ENCODE measurements at places on chromosomes 2 and 18.

DNA sequence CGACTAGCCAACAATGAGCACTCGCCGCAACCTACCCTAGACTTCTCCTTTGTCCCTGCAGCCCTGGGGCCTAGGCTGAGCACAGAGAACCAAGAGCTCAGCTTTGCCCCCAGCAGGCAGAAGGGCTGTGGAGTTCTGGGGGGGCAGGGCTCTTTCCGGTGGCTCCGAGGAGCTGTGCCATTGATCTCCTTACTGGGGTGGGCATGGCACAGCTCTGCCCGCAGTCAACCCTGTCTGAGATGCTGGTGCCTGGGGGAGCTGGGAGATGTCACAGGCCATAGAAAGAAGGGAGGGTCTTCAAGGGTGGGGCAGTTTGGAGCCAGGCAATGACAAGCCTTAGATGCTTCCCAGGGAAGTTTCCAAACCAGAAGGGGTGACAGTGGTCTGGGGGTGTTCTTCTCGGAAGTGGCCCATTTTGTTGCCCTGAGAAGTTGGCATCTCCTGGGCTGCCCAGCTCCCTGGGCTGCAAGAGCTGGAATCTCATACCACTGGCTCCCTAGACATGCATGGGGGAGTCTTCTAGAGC is 14.1 kb upstream of the GPR55 start:
- no peak for DNase-seq

DNA sequence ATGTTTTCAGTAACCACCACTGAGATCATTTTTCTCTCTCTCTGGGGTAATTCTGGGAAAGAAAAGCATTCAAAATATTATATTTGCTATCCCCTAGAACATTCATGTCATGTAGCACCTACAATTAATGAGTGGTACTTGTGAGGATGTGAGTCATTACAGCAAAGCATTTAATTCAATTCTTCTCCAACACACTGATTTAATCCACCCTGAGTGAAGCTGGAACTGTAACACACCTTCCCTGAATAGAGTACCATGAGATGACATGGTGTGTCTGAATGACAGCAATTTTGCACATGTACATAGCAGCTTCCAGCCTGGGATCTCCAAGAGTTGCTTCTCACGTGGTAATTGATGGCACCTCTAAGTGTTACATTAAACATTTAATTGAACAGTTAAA is 207.1 kb upstream of the SLC14A2 start:
- DNase-seq: no peak

GRCh38 chr18:67411116-67411515 is 105.4 kb downstream of the DSEL start:
- DNase-seq: no peak

DNA sequence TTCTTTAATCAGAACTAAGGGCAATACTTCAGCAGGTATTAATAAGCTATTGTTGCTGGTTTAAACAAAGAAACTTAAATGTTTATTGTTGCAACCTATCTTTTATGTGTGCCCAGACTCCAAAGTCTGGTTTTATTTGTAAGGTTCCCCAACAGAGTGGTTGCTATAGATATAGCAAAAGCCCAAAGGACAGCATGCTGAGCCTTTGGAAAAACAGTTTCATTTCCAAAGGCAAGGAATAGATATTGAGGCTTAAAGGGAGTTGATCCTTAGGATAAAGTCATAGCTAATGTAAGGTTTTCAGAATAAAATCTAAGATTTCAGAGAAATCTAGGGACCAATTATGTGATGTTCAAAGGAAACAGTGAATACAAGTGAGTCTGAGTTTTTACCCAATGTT is 413.2 kb upstream of the SLC14A2 start:
- no peak for DNase-seq

- DNase-seq: no peak
These were observed 68.3 kb downstream of the SPRED2 start for GRCh38 chr2:65363879-65364666.

- DNase-seq: no peak
These were observed 180.4 kb downstream of the TRIB2 start for GRCh38 chr2:12897181-12897580.

DNA sequence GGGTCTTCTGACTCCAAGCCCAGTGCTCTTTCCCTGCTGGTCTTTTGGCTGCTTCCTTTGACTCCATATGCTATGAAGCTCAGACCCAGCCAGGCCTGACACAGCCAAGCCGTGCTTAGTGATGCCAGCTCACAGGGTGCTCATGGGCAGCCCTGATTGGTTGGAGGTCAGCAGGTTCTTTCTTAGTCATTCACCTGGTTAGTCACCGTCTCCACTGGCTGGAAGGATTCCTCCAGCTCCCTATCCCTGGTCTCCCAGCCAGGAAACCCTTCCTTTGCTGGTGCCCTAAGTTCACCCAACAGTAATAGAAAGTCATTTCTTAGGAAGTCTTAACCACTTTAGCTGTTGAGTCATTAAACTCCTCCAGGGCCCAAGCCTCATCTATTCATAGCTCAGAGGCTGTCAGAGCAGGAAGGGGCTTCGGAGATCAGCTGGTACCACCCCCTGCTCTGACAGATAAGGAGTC is 3.9 kb downstream of the KCNK3 start:
- DNase-seq: no peak

DNA sequence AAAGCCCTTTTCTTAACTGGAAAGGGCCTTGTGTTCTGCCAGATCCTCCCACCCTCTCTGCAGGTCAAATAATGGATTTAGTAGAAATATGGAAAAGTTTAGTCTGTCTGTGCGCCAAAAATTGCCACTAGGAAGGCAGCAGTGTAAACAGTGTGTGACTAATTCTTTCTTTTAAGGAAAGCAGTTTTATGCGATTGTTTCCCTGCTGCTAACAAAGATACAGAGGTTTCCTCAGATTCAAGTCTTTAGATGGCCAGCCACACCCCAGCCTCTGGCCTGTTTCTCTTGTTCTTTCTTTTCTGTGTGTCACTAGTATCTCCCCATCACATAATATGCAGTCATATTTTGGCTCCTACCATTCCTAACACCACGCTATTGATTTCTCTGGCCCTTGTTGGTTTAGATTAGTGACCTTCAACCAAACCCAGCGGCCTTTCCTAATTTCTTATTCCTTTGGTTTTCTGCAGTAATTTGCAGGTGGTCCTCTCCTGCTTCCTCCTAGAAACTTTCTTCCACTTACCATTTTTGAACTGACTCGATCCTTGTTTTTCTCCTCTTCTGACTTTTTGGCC is 157.4 kb downstream of the LTBP1 start:
- no peak for DNase-seq

GRCh38 chr2:219515874-219516629 is 1.8 kb downstream of the ASIC4 start:
- no peak for DNase-seq

DNA sequence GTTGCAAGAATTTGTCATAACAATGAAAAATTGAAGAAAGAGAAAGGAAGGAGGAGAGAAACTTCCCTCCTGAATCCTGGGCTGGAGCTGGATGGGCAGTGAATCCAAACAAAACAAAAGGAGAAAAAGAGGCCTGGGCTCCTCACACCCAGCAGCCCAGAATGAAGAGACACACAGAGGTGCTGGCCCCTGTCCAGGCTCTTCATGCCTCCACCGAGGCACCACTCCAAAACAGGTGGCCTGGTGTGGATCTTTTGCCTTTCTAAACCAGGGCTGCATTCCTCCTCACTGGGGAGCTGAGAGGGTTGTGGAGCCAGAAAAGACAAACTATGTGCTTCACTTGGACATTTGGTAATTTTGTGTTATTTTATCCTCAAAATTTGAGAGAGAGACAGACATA is 76.0 kb downstream of the FAM124B start:
- DNase-seq: no peak

DNA sequence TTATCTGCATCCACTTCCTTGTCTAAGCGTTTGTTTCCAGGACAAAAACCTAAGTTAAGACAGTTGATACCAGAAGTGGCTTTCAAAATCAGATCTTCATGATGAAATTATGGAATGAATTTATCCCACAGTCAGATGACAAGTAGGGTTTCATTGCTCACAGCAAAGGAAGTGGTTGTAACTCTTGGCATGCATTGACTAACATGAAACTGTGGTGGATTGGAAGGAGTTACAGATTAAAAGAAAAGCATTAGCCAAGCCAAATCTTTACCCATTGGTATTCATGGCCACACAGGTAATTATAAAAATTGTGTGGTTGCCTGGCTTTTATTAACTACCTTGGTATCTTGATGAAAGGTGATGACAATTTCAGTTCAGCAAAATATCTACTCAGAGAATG is 438.0 kb upstream of the NXPH2 start:
- no peak for DNase-seq

- DNase-seq: no peak
These were observed 138.9 kb downstream of the PXDN start for GRCh38 chr2:1605102-1606045.

DNA sequence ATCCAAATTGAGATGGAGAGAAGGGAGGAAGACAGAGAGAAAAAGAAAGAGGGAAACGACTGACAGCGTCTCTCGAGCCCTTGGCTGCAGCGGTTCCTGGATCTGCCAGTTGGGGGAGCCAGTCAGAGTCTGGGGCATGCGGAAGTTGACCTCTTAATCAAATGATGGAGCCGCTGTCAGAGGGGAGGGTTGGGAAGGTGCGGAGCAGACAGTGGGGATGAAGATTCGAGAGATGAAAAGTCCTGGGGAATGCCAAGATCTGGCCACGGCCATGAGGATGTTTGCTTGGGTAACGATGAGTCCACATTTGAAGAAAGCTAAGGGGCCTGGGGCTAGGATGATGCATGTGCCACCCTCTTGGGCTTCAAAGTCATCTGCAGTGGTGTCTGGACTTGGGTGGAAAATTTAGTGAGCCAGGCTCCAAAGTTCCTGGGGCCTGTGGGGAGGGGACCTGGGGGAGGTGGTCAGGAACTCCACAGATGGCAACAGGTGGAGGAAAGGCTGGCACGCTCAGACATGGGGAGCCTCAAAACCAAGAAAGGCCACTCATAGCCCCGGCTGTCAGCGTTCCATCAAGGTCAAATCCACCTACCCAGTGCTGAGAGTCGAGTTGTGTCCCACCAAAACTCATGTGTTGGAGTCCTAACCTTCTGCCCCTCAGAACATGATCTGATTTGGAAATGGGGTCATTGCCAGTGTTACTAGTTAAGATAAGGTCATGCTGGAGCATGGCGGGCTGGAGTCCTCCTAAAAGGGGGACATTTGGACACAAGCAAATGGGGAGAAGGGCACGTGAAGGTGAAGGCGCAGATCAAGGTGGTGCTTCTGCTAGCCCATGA is 200.1 kb downstream of the NDUFA10 start:
- no peak for DNase-seq

GRCh38 chr18:58579561-58580047 is 49.3 kb downstream of the ALPK2 start:
- DNase-seq: no peak
